Sigmoid colon (tissue), 7 donors: ENCODE measurements at places on chromosomes 12 and 14. TPM values are rescaled to one million over a fixed set of nuclear protein-coding genes. Genes with fewer than 3 reads are reported as not detected.

ADAM21 gene
- total RNA-seq, result not detected

KRT6A gene
- total RNA-seq, result not detected

KRT6C gene
- not detected for total RNA-seq

GALNT9 gene
- total RNA-seq, result 2.8 TPM

GRCh38 chr14:103881268-103882201, 34.2 kb upstream of the PPP1R13B start:
- H3K36me3 ChIP-seq, result no peaks in the 10 kb centered on the region
- H3K4me1 ChIP-seq, result no peaks in the 10 kb centered on the region
- DNase-seq, result no peak
- H3K27me3 ChIP-seq, result no peaks in the 10 kb centered on the region

DNA sequence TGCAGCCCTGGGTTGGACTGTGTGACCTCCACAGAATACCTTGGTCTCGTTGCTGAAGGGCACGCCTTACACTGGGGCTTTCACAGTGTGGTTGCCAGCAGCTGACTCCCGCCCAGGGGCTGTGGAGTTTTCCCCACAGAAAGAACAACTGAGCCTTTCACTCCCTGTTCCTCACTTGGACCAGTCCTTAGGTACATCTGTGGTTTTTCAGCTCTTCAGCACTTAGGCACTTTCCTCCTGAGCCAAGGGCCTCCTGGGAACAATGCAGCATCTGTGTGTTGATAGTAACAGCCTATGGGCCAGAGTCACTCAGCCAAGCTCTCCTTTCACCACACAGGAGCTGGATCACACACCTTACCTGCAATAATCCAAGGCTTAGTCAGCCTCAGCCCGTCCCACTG, 25.0 kb downstream of the ERP27 start:
- no peak overlapping the region for H3K4me3 ChIP-seq
- H3K4me1 ChIP-seq, result peaks cover 12% of the 10 kb centered on the region
- DNase-seq, result peak; percentile 69
- no peaks in the 10 kb centered on the region for H3K27me3 ChIP-seq
- H3K36me3 ChIP-seq, result no peaks in the 10 kb centered on the region
- peak overlapping the region; percentile 29 for H3K27ac ChIP-seq

DNA sequence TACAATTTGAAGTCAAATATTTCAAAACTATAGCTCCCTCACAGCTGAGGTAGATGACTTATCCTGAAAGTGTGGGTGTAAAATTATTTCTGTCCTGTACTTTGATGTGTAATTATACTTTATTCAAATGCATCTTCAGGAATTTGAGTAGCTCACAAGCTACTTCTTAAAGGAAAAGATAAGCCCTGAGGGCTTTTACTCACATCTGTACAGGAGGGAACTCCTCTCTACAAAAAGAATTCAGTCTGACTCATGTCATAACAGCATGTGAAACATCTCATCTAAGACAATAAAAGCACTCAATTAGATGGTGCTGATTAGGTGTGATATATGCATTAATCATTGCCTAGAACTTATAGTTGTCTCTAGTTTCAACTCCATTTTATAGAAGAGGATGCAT, 452.0 kb downstream of the PRKD1 start:
- H3K36me3 ChIP-seq, result no peaks in the 10 kb centered on the region
- no peak overlapping the region for H3K27ac ChIP-seq
- H3K27me3 ChIP-seq, result no peaks in the 10 kb centered on the region
- H3K4me1 ChIP-seq, result no peaks in the 10 kb centered on the region

GRCh38 chr14:100955201-100955600, 51.7 kb upstream of the RTL1 start:
- no peak overlapping the region for H3K27ac ChIP-seq
- no peaks in the 10 kb centered on the region for H3K4me1 ChIP-seq
- no peaks in the 10 kb centered on the region for H3K27me3 ChIP-seq
- no peak for DNase-seq
- H3K4me3 ChIP-seq, result no peak overlapping the region
- no peaks in the 10 kb centered on the region for H3K36me3 ChIP-seq
